ENCODE measurements at places on chromosomes 2 and 18. TPM values are rescaled to one million over a fixed set of nuclear protein-coding genes. Genes with fewer than 3 reads are reported as not detected.

Gene CFAP65
- total RNA-seq: not detected

GRCh38 chr2:152465541-152465940, 130.6 kb downstream of the FMNL2 start:
- DNase-seq: no peak

Gene PLA2R1
- 52.0 TPM for total RNA-seq

DNA sequence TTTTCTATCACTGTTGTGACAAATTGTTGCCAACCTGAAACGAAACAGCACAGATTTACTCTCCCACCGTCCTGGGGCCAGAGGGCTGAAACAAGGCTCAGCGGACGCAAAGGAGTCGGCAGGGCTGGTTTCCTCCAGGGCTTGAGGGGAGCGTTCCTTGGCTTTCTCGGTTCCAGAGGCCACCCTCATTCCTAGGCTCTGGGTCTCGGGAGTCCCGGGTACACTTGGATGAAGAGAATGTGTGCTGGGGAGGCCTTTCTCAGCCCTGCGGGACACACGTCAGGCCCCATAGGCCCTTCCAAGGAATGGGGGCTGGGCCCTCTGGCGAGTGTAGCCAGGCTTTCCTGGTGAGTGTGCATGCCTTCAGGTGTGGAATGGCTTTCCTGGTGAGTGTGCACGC, 287.3 kb upstream of the HS6ST1 start:
- peak; percentile 75 for DNase-seq

GRCh38 chr2:113324684-113325160, 46.0 kb upstream of the PAX8 start:
- DNase-seq: no peak

DNA sequence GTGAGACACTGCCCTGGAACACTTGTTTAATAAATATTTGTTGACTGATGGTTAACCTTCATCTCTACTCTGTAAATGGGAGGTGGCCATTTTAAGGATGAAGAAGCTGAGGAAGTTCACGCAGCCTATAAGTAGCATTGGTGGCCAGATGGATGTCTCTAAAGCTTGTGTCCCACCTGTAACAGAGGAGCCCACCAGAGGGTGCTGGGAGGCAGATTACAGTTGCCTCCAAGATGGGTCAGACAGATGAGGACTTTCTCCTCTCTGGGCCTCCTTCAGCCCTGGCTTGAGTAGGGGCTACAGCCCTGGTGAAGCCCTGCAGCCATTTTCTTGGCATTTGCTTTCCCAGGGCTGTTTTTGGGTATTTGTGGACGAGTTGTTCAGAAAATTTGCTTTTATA, 45.0 kb upstream of the MCFD2 start:
- DNase-seq: no peak

Gene CASP8
- total RNA-seq: 14.7 TPM

- no peak for DNase-seq
These were observed 59.9 kb downstream of the PTPRM start for GRCh38 chr18:7626922-7627440.

DNA sequence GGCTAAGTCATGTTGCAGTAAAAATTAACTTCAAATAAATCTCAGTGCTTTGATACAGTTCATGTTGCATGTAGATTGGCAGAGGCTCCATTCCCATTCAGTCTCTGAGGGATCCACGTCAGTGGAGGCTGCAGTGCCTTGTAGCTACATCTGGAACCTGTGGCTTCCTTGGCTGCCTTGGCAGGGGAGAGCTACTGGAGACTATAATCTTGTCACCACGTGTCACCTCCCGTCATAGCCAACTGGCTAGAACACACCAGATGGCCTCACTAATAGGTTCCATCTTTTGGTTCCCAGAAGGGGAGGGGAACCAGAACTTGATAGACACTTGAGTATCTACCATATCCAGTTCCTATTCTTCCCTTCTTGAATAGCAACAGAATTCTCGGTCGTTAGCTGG, 28.4 kb downstream of the E2F6 start:
- DNase-seq: no peak

- no peak for DNase-seq
These were observed 14.7 kb downstream of the CNTNAP5 start for GRCh38 chr2:124039762-124040291.

- no peak for DNase-seq
These were observed 10.0 kb downstream of the RAPGEF4 start for GRCh38 chr2:172745636-172746035.

DNA sequence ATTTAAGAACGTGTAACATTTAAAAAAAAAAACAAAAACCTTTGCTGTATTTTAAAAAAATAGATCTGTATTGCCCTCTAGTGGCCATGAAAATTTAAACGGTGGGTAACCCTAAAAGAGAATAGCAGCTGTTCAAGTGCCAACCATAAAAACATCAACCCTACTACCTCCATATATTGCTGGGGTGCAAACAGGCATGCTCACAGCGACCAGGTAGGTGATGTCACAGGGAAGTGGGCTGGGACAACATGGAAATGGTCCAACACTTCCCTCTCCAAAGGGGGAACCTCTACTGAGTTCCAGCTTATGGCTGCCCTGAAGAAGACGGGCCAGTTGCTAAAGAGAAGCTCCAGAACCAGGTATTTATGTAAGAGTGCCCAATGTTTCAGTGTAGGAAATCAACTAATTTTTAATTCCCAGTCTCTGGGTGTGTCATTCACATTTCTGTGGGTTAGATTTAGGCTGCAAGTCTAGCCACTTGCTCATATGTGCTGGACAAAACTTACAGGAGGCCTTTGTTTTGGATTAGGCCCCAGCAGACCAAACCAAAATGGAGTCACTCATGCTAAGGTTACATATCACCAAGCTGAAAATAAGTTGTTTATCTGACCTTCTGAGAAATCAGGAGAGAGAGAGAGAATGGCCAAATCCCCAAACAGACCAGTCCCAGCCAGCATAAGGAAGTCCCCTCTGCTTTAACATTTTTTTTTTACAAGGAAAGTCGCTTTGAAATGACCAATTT, 54.5 kb downstream of the SKA1 start:
- DNase-seq: no peak

DNA sequence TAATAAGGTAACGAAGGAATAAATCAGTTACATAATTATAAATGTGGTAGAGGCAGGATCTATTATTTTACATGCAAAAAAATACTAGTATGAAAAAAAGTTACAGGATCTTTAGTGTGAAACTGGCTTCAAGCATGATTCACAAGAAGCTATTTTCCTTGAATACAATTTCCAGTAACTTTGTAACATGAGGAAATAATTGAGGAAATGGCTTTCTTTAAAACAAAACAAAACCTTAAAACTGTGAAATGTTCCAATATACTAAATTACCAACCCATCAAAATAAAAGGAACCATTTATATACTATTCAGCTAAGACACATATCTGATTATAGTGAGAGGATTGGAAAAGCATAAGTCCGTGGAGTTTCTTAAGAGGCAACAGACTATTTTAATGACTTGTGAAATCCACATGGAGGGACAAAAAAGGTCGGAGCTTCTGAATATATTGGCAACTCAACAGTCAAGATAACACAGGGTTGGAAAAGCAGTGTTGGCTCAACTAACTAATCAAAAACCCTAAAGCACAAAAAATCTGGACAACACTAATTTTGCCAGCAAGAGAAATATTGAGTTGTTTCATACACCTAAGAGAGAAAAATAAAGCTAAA, 10.6 kb downstream of the IRS1 start:
- no peak for DNase-seq

Gene KDSR
- 104 TPM for total RNA-seq

GRCh38 chr2:128008074-128008672, 19.7 kb downstream of the SAP130 start:
- no peak for DNase-seq

DNA sequence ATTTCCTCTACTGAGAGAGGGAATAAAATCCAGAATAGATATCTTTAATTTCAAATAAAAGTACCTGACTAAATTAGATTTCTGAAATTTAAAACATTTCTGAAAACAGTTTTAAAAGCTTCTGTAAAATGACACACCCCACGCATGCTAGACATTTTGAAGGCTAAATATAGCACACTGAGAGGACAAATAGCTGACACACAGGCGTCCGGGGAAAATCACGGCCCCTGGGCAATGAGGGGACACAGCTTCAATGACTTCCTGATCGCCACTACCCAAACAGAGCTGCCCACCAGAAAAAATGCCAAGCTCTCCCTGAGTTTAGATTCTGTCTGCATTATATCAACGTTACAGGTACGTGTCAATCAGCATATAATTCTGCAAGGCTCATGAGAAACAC, 10.9 kb downstream of the TBC1D8 start:
- no peak for DNase-seq

Gene DES
- total RNA-seq: 38.8 TPM

DNA sequence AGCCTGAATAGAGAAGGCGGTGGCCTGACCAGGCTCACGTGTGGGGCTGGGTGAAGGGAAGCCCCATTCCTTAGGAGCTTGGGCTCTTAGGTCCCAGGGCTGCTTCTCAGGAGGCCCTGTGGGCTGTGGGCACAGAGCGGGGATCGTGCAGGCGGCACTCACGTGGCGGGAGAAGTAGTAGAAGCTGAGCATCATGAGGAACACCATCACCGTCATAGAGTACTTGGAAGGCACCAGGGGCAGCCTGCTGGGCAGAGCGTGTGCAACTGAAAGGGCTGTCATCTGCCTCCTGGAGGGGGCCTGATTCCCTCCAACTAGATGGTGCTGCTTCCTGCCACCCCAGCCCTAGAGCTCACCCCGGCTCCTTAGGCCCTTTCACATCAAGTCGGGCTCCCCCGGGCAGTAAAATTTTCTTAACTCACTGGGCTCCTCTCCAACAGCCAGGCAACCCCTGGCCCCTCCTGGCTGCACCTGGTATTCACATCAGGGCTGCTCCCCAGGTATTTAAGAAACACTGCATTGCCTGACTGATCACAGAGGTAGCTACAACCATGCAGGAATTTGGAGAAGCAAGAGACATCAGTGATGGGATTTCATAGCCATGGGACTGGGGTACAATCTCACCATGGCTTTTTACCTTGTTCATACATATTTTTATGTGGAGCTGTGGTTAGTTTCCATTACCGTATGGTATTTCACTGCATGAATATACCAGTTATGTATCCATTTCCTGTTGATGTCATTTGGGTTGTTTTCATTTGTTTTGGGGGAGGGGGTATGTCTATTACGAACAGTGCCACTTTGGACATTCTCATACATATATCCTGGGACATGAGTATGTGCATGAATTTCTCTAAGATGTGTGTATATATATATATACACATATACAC, 32.9 kb downstream of the CENPO start:
- DNase-seq: peak; percentile 60
